ENCODE measurements at places on chromosomes 3 and 15. TPM values are rescaled to one million over a fixed set of nuclear protein-coding genes. Genes with fewer than 3 reads are reported as not detected.

The CD80 gene
- total RNA-seq: not detected

The LDHAL6B gene
- total RNA-seq: not detected

The THAP10 gene
- total RNA-seq: 3.3 TPM

The ERICH6 gene
- total RNA-seq: not detected

The LARP6 gene
- 75.6 TPM for total RNA-seq

The KLF13 gene
- total RNA-seq: 8.2 TPM

The TRIM42 gene
- not detected for total RNA-seq

The TERC gene
- total RNA-seq: 52.4 TPM

The SH3GL3 gene
- 3.5 TPM for total RNA-seq

The AGBL1 gene
- total RNA-seq: not detected

The USF3 gene
- 7.4 TPM for total RNA-seq

The POLG gene
- 81.5 TPM for total RNA-seq

The MFGE8 gene
- total RNA-seq: 27.6 TPM

The MOBP gene
- total RNA-seq: not detected

The CISH gene
- total RNA-seq: 0.53 TPM

The MYL3 gene
- not detected for total RNA-seq

The AMIGO3 gene
- total RNA-seq: 2.0 TPM

The PLIN1 gene
- total RNA-seq: not detected

The STRIT1 gene
- total RNA-seq: not detected

The TLR9 gene
- not detected for total RNA-seq

The CHRNA3 gene
- total RNA-seq: not detected

The PPP1R14D gene
- total RNA-seq: not detected

The BNC1 gene
- 18.1 TPM for total RNA-seq

The IL5RA gene
- not detected for total RNA-seq

The GUCA1C gene
- total RNA-seq: not detected

The GHSR gene
- total RNA-seq: not detected

The POLR2H gene
- 327 TPM for total RNA-seq

The ACAD9 gene
- total RNA-seq: 61.0 TPM

The DHX30 gene
- total RNA-seq: 148 TPM

The GOLGA6D gene
- not detected for total RNA-seq

The GNB4 gene
- total RNA-seq: 61.1 TPM

The ARHGAP31 gene
- 14.4 TPM for total RNA-seq

The ROPN1 gene
- total RNA-seq: 0.21 TPM

The C3orf33 gene
- 3.8 TPM for total RNA-seq

The PARP9 gene
- 10.7 TPM for total RNA-seq

The SLC2A2 gene
- total RNA-seq: not detected

The PCSK6 gene
- total RNA-seq: 19.8 TPM

Data from HT1080 (cell line).